ENCODE measurements at places on chromosomes 7 and 10.
A peak's percentile ranks its signal among the peaks of the same experiment; 100 is the strongest.

- no peak for DNase-seq
Measured at GRCh38 chr10:11713186-11713743, 28.9 kb upstream of the ECHDC3 start.

DNA sequence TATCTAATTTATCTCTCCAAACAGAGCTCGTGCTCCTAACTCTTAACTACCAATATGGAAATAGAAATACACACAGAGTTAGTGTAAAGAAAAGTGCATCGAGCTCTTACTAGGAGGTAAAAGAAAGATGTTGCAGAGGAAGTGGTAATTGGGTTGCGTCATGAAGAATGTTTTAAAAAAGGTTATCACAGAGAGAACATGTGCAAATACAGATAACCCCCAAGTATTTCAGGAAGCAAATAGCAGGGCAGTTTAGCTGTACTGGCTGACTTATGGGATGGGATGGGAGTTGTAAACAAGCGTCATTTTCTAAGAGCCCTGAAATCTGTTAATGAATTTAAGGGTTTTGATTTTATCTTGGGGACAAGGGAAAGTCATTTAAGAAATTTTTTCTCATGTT is 153.9 kb downstream of the AGMO start:
- no peak for DNase-seq

DNA sequence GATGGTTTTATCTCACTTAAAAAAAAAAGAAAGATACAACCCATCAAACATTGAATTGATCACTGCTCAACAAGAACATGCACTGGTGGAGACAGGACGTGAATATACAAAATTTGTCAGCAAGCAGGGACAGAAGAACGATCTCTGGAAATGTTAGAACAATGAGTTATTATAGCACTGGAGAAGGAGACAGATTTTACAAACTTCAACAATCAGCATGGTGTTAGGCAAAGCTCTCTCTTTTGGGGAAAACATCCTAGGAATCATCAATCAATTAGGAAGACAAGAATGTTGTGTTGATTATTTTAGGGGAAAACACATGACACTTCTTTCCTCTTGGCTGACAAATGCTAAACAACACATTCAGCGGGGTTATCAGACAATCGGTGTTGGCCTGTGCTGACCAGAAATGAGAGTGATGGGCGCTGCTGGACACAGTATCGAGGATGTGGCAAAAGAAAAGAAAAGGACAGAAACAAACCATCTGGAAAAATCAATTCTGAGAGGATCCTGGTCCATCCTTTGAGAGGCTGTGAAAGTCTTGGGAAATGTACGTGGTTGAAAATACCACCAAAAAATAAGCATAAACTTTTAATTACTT is 103.9 kb downstream of the RAPGEF5 start:
- DNase-seq, result no peak

- DNase-seq, result no peak
Measured at GRCh38 chr7:6510476-6511133, 40.7 kb downstream of the GRID2IP start.

DNA sequence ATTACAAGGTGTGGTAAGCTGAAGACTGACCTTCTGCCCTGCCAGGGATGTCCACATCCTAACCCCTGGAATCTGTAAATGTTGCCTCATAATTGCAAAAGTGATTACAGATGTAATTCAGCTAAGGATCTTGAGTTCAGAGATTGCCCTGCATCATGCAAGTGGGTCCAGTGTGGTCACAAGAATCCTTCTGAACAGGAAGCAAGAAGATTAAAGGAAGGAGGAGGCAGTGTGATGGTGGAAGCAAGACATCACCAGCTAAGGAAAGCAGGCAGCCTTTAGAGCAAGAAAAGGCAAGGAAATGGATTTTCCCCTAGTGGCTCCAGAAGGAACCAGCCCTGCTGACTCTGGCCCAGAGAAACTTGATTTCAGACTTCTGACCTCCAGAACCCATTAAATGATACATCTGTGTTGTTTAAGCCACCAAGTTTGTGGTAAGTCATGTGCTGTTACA is 78.1 kb downstream of the USP6NL start:
- DNase-seq, result no peak

GRCh38 chr7:85320699-85321476 is 134.0 kb upstream of the SEMA3D start:
- DNase-seq, result no peak

DNA sequence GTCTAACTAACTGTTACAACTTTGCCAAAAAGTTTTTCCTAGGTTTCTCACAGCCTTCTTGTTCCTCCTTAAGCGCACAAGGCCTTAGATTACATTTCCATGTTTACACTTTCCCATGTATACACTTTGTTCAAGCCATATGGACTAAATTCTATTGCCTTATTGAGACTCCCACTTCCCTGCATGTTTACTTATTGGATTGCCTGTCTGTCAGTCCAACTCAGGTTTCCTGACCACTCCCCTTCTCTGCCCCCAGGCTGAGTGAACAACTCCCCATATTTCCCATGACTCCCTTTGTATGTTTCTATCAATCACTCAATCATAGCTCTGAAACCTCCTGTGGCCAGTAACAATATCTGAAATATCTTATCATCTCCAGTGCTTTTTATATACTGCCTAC is 43.0 kb downstream of the SLC25A40 start:
- DNase-seq, result no peak

DNA sequence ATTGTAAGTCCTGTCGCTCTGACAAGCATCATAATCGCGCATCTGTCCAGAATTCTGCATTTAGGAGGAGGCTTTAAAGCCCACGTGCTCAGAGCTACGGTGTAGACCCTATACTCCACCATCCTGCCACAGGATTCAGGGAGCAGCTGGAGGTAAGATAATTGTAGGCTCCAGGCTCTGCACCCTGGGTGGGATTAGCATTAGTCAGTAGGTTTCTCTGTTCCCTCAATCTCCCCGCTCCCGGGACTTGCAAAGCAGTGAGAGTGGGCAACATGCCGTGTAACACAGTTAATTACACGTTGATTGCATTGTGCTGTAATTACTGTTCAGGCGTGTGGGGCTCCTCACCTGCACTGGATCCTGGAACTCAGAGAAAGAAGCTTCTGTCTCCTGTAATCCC is 89.3 kb upstream of the CUX1 start:
- DNase-seq, result peak; percentile 66

DNA sequence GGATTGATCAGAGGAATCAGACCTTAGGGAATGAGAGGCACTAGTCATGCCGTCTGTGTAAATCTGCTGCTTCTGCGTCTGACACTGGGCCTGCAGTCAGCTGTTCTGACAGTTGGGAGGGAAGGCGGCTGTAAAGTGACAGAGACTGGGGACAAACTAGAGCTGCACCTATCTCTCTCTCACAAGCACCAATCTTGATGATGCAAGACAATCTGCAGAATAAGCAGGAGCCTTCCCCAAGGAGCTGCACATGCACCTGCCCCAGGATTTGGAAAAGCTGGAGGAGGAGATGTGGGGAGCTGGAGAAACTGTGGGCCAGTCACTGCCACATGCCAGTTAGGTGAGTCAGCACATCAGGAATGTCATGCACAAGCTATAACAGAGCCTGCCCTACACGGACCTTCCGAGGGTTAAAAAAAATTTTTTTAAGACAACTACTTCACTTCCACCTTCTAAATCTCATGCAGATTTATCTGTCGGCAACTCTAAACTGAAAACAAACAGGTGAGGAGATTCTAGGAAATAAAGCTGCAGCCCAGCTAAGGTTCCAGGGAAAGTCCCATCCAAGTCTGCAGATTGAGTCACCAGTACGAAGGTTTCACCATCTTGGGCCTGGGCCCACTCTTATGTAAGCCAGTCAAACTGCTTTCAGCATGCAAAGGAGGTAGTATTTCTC is 39.2 kb downstream of the ENO4 start:
- DNase-seq, result no peak

DNA sequence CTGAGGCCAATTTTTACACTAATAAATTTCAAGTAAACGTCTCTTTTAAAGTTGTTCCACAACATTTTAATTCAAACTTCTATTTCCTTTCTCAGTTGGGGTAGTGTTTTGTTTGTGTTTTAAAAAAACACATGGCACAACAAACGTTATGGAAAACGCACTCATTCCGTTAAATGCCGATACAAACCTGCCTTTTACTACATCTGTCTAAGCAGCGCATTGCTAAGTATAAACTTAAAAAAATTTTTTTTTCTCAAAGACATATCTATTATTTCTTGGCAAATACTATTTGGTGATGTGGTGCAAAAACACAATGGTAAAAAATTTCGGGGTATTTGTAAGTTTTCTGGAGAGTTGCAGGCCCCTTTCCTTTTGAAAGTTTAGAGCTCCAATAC is 1.4 kb downstream of the SKIDA1 start:
- DNase-seq, result no peak
